PC-3 (cell line): ENCODE measurements at places on chromosomes 1 and 21. TPM values are rescaled to one million over a fixed set of nuclear protein-coding genes. Genes with fewer than 3 reads are reported as not detected.

The VSIG8 gene
- 0.29 and 0.47 TPM in 2 replicates for total RNA-seq

The S100A3 gene
- 4.6 and 7.9 TPM in 2 replicates for total RNA-seq

The CRYAA gene
- total RNA-seq: not detected in 2 replicates

The C1orf141 gene
- not detected in 2 replicates for total RNA-seq

The CELA3A gene
- not detected in 2 replicates for total RNA-seq

The ERG gene
- total RNA-seq: not detected in 2 replicates

The ZNF593OS gene
- total RNA-seq: not detected in 2 replicates

The UBL4B gene
- total RNA-seq: 0.07 TPM in 1 of 2 replicates, not detected in the other

The NBPF26 gene
- total RNA-seq: 25.1 and 30.0 TPM in 2 replicates

The GBP6 gene
- 0.17 and 0.40 TPM in 2 replicates for total RNA-seq

The VHLL gene
- 1.1 TPM in 1 of 2 replicates, not detected in the other for total RNA-seq

The SLC6A9 gene
- 11.2 and 15.7 TPM in 2 replicates for total RNA-seq

The LCE1B gene
- total RNA-seq: not detected in 2 replicates

The RBBP5 gene
- 39.5 and 41.7 TPM in 2 replicates for total RNA-seq

The LCE1F gene
- total RNA-seq: not detected in 2 replicates

The RGS8 gene
- total RNA-seq: not detected in 2 replicates

The FGR gene
- total RNA-seq: not detected in 2 replicates

The ZMYND12 gene
- total RNA-seq: not detected in 2 replicates

The SIM2 gene
- total RNA-seq: 71.2 and 104 TPM in 2 replicates

The SLFNL1 gene
- total RNA-seq: 0.12 and 0.22 TPM in 2 replicates

The RUNX3 gene
- total RNA-seq: 2.8 and 3.7 TPM in 2 replicates

The MROH9 gene
- not detected in 2 replicates for total RNA-seq

The UBXN11 gene
- 19.4 and 24.6 TPM in 2 replicates for total RNA-seq

The FHAD1 gene
- total RNA-seq: 0.95 and 1.4 TPM in 2 replicates

The C1orf210 gene
- total RNA-seq: 10.4 and 17.8 TPM in 2 replicates

The TMEM51 gene
- 12.6 and 20.8 TPM in 2 replicates for total RNA-seq

The FMOD gene
- total RNA-seq: not detected in 2 replicates

The S100A12 gene
- total RNA-seq: not detected in 2 replicates

The FAM76A gene
- total RNA-seq: 9.6 and 9.9 TPM in 2 replicates

The MRPL37 gene
- total RNA-seq: 191 and 211 TPM in 2 replicates

The UMODL1 gene
- 0.58 TPM in 1 of 2 replicates, not detected in the other for total RNA-seq

The AMY2A gene
- not detected in 2 replicates for total RNA-seq
